ENCODE measurements at places on chromosomes 5 and 9.

GRCh38 chr5:113902917-113903660 is 389.6 kb downstream of the YTHDC2 start:
- DNase-seq: no peak

DNA sequence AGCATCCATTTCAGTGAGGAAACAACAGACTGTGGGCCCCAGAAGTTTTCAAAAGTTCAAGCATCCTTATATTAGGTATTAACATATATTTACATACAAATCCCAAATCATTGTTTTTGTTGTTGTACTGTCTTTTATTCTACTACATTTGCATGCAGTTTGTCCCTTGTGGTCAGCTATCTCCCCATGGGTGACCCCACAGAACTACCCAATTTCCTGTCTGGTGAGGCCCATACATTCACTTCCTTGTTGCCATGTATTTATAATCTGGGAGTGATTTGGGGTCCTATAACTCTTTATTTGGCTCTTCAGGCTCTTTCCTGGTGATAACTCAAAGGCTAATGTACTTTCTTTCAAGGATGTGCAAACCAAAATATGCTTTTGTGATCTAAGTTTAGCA is 3.3 kb upstream of the CD180 start:
- DNase-seq: no peak

DNA sequence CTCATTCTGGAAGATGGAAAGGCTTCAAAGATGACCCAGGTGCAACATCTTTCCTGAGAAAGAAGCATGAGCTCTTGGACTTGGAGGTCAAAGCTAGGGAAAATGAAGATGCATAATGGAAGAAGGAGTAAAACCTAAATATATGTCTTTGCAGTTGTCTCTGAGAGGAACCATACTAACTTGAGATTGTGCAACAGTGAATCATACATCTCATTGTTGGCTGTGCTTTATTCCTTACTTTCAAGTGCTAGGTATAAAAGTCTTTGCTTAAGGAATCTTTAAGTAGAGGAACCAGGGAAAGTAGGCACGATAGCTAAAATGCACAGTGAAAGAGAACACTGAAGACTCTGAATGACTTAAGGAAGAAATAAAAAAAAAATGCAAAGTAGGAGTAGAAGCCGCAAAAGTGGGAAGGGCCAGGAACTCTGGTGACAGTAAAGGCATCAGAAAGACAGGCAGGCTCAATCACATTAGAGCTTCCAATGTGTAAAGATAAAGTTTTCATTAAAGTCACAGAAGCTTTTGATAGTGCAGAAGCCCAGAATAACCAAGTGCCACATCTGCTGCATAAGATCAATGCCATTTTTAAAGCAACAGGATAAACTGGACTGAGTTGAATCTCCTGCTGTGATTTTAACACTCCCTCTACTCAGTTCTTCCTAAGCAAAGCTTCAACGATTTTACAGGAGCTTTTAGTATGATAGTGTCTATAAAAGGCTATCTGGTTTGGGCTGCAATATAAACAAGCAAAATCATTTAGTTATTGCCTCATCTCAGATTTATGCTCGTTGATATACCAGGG is 432.3 kb upstream of the EDIL3 start:
- DNase-seq: no peak

DNA sequence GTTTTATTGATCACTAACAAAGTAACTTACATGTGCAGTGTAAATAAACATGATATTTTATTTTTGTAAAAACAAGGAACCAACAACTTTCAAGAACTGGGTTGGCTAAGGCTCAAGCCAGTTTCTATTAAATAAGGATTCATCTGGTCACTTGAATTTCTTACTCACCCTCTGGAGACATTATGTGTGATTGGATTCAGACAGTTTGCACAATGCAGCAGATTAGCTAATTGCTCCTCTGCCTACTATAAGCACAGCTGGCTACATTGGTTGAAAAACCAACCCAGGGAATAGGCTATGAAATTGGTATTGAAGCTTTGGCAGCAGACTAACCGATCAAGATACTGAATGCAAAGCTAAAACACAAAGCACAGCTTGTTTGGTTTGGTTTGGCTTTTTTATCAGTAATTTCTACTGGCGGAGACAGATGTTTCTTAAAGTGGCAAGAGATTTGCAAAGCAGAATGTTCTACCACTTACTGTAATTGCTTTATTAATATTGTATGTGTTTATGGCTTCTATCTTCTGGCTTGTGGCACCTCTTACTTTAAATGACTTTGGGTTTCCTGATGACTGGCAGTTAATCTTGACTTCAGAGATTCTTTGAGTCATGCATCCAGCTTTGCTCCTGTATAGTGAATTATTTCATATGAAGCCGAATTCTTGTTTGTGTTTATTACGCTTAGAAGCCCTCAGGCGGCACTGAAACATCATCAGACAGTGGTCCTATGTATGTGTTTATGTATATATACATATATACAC is 231.5 kb downstream of the MPDZ start:
- no peak for DNase-seq

- DNase-seq: no peak
Observed at GRCh38 chr5:120122703-120123102, 341.4 kb upstream of the PRR16 start.

DNA sequence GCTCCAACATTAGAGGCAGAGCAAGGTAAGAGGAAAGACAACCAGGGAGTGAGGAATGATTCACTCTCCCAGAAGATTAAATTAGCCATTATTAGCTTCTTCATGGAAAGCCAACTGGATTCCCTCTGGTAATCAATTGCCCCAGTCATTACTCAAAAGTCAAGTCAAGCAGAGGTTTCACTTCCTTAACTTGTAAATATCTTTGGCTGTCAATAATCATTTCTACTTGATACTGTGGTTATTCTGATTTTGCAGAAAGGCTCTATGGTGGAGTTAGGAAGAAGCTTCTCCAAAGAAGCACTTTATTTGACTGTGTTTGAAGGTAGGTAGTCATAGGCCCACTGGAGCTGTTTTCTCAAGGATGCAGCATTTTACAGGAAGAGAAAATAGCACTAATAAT is 78.0 kb downstream of the JAKMIP2 start:
- no peak for DNase-seq

DNA sequence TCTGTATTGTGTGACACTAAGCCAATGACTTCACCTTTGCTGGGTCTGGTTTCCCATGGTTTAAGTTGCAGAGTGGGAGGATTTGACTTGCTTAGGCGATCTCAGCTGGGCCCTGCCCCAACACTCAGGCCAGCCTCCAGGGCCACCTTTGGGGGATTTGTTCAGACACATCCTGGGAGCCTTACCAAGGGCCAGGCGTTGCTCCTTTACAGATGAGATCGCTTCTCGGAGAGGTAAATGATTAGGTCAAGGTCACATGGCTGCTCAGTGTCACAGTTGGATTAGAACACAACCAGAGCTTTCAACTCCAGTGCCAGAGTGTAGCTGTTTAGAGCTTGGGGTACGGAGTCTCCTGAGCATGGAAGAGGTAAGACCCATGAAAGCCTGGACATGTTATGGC is 57.5 kb downstream of the COL27A1 start:
- DNase-seq: no peak

GRCh38 chr9:22622815-22623214 is 176.2 kb downstream of the DMRTA1 start:
- no peak for DNase-seq

- peak; percentile 70 for DNase-seq
Observed at GRCh38 chr5:141843156-141843927, 34.9 kb downstream of the PCDH1 start.

GRCh38 chr5:58746321-58746720 is 163.4 kb downstream of the RAB3C start:
- DNase-seq: no peak

All from EL (cell line).